ENCODE measurements at places on chromosomes 7 and 10.
A peak's percentile ranks its signal among the peaks of the same experiment; 100 is the strongest.

- no peak for DNase-seq
These were observed 22.0 kb upstream of the CPA5 start for GRCh38 chr7:130322615-130323014.

- no peak for DNase-seq
These were observed 107.1 kb upstream of the FAM20C start for GRCh38 chr7:85074-85882.

DNA sequence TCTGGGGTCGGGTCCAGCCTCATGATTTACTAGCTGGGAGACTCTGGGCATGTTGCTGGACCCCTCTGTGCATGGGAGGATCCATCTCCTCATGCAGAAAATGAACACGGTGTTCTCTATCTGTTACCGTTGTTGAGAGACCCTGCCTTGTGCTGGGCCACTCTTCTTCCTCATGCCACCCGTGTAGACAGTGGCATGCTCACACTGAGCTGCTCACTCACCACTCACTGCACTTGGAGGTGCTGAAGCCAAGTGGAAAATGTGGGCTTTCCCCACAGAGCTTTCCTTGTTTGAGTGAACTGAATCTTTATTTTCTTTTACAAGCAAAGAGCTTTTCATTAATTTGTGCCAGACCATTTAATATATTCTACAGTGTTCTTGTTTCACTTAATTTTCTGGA lies 77.5 kb upstream of the GDF10 start:
- DNase-seq, result no peak

DNA sequence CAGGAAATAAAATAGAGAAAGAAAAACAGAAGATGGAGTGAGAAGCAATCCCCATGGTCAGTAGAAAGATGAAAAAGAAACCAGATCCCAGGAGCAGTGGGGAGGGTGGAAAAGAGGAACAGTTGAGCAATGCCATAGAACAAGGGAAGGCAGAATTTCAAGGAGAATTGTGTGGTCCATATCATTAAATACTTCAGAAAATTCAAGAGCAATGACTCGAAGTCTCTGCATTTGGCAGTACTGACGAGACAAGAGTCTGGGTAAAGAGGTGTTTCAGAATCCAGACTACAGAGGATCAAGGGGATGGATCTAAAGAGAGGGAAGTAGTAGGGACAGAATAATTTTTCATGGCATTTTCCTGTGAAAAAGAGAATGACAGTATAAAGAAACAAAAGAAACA lies 512.6 kb downstream of the PHTF2 start:
- DNase-seq, result no peak

GRCh38 chr7:150967349-150967748 lies 10.8 kb downstream of the KCNH2 start:
- DNase-seq, result no peak

- DNase-seq, result no peak
These were observed 206.2 kb downstream of the ZNF365 start for GRCh38 chr10:62580396-62580795.

DNA sequence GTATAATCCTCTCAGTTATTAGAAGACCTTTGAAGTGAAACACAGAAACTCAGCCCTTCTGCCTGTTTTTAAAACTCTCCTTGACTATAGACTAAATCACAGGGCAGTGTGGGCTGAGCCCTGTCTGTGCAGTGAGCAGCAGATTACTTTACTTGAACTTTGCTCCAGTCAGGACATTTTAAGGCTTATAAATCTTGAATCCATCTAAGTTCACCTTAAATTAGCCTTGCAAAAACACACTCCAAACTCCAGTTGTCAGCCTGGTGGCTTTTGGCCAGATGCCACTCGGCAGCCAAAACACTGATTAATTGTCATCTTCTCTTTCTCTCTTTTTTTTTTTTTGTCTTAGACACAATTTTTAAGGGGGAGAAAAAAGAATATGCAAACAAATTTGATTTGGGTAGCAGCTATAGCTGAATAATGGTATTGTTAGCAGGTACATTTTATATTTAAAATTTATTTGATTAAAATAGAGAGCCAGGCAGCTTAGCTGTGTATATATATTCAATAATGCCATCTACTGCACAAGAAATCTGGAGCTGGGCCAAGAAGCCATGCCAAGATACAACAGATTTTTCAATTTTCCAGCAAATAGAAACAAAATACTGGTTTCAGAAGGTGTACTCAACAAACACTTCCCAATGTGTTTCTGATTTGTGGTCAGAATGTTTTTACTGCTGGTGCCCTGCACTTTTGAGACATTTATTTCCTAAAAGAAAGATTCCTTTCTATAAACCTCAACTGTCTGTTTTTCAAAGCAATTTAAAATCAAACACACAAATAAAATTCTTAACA lies 247.7 kb downstream of the TFEC start:
- DNase-seq, result no peak

- peak; percentile 51 for DNase-seq
These were observed 27.1 kb downstream of the TNRC18 start for GRCh38 chr7:5396542-5396941.
